RPMI7951 (cell line): ENCODE measurements at places on chromosomes 1 and 21. TPM values are rescaled to one million over a fixed set of nuclear protein-coding genes. Genes with fewer than 3 reads are reported as not detected.

Gene SDE2
- 10.5 and 14.0 TPM in 2 replicates for total RNA-seq

Gene SLC25A34
- total RNA-seq: 0.12 and 0.29 TPM in 2 replicates

Gene PTGFRN
- 76.1 and 101 TPM in 2 replicates for total RNA-seq

Gene KIRREL1
- 77.3 and 80.8 TPM in 2 replicates for total RNA-seq

Gene OR2L13
- not detected in 2 replicates for total RNA-seq

Gene RGS7
- total RNA-seq: not detected in 2 replicates

Gene USF1
- total RNA-seq: 63.3 and 67.3 TPM in 2 replicates

DNA sequence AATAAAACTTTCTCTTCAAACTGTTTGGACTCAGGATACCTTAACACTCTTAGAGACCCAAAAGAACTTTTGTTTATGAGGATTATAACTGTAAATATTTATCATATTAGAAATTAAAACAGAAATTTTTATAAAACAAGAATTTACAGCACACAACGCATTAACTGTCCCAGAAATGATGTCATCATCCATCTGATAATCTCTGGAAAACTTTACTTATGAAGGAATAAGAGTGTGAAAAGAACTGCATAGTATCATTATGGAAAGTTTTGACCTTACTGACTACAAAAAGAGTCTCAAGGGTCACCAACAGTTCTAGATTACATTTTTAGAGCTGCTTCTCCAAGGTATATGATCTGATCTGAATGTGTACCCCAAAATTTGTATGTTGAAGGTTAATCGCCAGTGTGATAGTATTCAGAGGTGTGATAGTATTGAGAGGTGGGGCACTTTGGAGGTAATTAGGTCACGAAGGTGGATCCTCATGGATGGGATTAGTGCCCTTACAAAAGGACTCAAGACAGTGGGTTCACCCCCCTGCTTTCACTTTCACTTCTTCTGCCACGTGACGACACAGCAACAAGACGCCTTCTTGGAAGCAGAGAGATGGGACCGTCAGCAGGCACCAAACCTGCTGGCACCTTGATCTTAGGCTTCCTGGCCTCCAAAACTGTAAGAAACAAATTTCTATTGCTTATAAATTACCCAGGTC is 95.7 kb upstream of the NR5A2 start:
- DNase-seq: peak; percentile 76

- DNase-seq: peak; percentile 97
Measured at GRCh38 chr1:183841950-183842794, 37.3 kb downstream of the RGL1 start.

DNA sequence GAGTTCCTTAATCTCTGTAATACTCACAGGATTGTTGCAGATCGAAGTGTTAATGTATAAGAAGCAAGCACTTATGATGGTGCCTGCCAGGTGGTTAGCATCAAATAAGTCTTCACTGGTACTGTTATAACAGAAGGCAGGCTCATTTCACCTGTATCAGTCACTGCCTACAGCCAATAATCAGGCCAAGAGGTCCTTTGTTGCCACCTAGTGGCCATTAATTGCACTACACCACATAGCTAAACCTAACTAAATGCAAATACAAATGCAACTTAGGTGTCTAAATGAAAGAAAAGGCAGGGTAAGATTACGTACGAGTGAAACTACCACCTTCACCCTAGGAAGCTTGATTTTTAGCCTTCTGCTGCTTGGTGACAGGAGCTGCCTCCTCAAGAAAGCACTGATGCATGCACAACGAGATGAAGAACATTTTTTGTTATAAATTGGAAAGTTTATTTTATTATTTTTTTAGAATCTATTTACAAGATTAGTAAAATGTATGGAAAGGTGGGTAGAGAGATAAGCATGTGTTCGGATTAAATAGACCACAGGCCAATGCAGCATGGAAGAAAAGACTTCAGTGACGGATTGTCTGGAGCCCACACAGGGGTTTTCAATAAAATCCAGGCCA is 334.8 kb upstream of the CAMK1G start:
- DNase-seq: peak; percentile 47

DNA sequence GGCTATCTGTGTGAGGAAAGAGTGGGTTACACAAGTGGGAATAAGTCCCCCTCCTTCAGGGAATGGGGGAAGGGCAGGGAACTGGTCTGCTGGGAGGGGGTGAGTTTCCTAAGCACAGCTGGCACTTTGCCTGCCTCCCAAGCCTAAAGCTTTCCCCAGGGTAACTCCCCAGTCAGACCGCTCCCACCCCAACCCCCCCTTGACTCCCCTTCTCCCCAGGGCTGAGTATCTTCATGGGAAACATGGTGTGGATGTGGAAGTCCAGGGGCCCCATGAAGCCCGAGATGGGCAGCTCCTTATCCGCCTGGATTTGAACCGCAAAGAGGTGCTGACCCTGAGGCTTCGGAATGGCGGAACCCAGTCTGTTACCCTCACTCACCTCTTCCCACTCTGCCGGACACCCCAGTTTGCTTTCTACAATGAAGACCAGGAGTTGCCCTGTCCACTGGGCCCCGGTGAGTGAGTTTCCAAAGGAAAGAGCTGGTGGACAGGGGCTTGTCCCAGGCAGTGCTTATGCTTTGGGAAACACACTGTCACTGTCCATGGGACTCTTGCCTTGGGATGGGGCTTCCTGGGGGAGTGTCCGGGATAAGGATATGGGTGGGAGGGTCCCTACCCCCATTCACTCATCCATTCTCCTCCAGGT is 14.9 kb downstream of the MOV10 start:
- no peak for DNase-seq

- no peak for DNase-seq
Measured at GRCh38 chr1:170864876-170865538, 70.3 kb upstream of the MROH9 start.

GRCh38 chr1:224901087-224901810 is 28.2 kb upstream of the DNAH14 start:
- no peak for DNase-seq

DNA sequence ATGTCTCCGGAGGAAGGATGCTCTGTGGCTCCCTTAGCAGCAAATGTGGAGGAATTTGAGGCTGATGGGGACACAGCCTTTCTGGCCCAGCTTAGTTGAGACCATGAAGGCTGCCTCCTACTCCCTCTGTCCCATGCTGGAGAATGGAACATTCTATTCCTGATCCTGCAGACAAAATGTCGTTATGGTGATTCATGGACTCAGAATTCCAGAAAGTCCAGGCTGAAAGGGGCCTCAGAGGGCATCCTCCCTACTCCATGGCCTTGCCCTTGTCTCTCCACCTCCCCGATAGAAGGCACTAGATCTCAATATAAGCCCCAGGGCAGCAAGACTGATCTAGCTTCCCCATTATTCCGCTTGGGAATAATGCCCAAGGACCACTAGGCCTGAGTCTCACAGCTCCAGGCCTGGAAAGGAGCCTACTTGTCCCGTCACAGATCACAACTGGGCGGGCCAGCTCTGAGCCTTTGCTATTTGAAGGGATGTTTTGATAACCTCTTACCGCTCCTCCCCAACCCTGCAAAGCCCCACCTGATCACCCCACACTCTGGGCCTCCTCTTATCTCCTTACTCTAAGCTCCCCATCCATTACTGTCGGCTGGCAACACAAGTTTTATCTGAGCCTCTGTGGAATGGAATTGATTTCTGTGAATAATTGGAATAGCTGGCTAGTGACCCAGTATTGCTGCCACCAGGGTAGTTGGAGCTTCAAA is 52.8 kb upstream of the TRABD2B start:
- DNase-seq: no peak

GRCh38 chr1:194069168-194069830 is 882.9 kb upstream of the B3GALT2 start:
- no peak for DNase-seq
